ENCODE measurements at places on chromosomes 4 and X.

DNA sequence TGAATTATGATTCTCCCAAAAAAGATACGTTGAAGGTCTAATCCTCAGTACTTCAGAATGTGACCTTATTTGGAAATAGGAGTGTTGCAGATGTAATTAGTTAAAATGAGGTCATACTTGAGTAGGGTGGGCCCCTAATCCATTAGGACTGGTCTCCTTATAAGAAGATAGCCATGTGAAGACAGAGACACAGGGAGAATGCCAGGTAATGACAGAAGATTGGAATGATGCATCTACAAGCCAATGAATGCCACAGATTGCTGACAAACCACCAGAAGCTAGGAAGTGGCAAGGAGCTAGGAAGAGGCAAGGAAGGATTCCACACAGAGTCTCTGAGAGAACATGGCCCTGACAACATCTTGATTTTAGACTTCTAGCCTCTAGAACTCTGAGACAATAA is 7.4 kb upstream of the RPS6KA3 start:
- DNase-seq, result no peak

GRCh38 chr4:148044912-148045352 is 313.0 kb downstream of the ARHGAP10 start:
- DNase-seq, result no peak

- no peak for DNase-seq
These were observed 46.2 kb downstream of the REELD1 start for GRCh38 chr4:146260521-146260920.

DNA sequence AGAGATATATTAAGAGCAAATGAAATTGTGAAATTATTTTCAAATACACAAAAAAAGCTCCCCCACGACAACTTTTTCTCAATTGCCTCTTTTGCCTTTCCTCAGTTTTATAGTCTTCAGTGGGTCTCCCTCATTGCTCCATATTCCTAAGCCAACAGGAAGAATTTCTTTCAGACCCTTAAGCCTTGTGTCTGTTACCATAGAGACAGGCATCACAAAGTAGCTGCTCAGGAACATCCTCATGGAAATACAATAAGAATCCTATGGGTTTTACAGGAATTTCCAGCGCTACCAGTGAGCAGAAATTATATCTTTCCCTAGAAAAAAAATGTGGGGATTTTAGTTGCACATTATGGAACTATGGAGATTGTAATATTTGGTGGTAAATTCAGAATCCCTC is 121.9 kb upstream of the DMD start:
- DNase-seq, result no peak

DNA sequence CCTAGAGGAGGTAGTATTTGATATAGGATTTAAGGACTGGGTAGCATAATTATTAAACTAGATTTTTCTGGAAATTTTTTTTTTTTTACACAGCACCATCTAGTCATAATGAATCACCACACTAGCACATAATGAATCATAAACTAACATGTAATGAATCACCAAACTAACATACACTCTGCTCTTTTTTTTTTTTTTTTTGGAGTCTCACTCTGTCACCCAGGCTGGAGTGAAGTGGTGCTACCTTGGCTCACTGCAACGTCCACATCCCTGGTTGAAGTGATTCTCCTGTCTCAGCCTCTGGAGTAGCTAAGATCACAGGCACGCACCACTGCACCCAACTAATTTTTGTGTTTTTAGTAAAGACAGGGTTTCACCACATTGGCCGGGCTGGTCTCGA is 92.5 kb downstream of the FAM13A start:
- DNase-seq, result no peak
